ENCODE measurements at places on chromosomes 3 and 15.

DNA sequence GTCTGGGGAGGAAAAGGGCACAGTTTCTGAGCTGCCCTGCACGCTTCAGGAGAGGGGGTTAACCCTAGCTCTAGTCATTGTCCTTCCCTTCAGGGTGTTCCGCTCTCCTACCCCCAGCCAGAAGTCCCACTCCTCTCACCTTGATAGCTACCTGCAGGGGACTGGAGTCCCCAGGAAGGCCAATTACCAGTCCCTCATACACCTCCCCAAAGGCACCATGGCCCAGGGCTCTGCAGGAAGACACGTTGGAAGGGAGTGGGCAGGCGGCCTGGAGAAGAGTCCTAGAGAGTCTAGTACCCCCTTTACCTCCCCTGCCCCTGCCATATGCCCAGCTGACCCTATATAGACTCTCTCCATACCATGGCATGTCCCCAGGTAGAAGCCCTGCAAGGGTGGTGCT lies 7.9 kb downstream of the LTK start:
- no peak for DNase-seq

- no peak for DNase-seq
Measured at GRCh38 chr3:106088304-106088703, 219.5 kb upstream of the CBLB start.

DNA sequence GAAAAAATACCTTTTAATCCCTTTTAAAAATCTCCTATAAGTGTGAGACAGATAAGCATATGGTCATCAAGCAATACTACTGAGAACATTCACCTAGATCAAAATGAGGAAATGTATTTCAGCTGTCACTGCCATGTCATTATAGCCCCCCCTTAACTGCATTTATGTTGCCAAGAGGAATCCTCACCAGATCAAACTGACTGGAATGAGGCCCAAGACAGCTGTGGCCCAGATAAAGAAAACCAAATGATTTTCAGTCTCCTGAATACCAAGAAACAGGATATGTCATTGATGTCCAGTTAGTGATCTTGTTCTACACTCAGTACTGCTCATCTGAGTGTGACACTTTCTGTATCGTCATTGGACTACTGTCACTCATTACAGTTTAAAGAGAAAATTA lies 35.1 kb upstream of the CPB1 start:
- DNase-seq: no peak

DNA sequence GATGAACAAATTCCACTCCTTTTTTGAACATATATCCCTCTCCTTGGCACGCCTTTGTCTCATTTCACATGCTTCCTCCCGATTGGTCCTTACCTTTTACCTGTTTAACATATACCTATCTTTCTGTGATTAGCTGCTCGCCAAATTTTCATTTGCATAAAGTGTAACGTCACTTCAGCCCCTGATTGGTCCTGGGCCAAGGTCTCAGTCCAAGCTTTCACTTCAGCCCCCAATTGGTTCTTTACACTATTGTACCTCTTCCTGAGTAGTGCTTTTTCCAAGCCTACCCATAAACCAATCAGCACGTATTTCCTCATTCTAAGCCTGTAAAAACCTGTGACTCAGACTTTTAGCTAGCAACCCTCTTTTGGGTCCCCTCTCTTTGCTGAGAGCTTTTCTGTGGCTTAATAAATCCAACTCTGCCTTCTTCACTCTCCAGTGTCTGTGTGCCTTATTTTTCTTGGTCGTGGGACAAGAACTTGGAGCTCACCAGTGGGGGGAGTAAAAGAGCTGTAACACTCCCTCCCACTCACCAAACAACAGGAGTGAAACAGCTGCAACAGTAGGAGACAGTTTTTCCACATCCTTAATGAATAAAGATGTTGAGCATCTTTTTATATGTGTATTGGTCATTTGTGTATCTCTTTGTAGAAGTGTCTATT lies 584 bp upstream of the XCR1 start:
- no peak for DNase-seq

GRCh38 chr3:19046440-19046839 lies 101.9 kb upstream of the KCNH8 start:
- DNase-seq: no peak

- DNase-seq: no peak
Measured at GRCh38 chr15:88656760-88657221, 18.0 kb downstream of the ISG20 start.

DNA sequence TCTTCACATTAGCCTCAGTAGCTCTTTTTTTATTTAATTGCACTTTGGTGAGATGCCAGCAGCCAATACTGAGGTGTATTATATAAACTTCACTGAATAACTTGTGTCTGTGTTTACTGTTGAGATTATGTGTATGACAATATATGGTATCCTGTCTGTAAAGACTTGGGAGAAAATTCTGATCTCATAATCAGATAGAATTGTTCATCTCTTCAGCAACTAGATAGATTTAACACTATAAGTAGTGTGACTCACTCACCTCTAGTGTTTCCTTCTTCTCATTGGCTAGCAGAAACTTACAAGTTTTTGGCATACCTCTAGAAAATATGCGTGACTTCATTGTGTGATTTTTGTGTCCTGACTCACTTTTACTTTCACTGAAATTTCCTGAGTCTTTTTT lies 67.6 kb upstream of the TGFBR2 start:
- DNase-seq: no peak

DNA sequence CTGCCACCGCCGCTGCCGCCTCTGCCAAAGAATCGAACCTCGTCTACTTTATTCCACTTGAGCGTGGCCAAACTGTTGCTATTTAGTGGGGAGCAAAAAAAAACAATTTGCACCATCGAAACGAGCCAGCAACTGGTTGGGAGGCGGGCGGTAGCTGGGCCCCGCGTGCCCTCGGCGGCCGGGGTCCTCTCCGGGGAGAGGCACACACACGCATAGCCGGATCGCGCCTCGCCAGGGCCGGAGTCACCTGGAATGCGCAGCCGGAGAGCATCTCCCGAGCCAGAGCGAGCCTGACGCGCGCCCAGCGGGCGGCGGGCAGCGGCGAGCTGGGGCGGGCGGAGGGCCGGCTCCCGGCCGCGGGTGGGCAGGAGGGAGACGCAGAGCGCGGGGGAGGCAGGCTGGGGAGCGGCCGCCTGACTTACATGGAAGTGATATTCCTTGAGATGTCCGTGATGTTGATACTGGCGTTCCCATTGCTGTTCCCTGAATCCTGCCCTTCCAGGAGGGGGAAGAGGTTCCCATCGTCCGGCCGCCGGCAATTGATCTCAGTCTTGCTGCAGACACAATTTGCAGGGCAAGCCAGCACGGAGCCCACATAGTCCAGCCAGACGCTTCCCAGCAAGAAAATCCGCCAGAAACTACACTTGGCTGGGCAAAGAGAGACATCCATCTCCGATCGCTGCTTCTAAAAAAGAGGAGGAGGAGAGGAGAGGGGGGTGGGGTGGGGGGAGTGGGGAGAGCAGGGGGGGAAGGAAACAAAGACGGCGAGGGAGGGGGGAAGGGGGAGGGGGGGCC lies 858 bp downstream of the NTRK3 start:
- DNase-seq: no peak

- DNase-seq: no peak
Measured at GRCh38 chr3:37806505-37807200, 55.0 kb upstream of the CTDSPL start.

DNA sequence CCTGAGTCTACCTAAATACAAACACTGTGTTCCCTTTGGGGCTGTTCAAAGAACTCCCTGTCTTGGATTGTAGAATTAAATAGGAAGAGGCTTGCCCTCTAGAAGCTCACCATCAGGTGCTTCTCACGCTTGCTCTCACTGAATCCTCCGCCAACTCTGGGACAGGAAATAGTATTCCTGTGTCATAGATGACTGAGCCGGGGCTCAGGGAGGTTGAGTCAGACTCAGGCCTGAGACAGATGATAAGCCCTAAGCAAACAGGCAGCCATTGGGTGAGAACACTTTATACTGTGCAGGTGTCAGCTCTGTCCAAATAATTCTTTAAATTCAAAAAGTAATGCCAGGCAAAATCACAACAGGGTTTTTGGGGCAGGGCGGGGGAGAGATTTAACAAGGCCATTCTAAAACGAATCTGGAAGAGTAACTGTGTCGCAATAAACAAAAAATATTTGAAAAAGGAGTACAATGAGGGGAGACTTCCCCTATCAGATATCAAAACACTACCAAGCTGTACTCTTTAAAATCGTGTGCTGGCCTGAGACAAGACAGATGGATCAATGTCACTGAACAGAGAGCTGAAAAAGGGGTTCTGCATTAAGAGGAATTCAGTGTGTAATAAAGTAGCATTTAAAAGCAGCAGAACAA lies 59.0 kb downstream of the EPHB3 start:
- DNase-seq: no peak

DNA sequence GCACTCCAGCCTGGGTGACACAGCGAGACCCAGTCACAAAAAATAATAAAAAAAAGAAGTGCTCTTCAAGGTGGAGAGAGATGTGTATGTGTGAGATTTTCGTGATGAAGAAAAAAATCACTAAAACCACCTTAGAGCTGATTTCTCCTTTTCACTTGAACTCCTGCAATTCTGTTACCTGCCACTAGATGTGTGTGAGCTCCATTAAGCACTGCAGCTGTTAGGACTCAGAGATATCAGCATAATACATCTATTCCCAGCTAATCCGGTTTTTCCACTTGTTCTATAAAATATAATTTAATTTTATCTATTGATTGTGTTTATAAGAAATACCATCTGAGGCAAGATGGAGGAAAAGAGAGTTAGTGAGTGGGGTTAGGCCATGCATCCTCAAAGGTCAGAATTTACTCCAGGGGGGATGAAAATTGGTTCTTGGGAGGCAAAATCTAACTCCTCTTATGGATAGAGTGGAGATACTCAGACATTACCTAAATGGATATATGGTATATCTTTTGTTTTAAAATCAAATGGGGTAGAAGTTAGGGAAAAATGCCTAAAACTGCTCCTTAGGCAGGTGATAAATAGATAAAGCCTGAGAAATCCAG lies 152.7 kb downstream of the IL20RB start:
- no peak for DNase-seq

- no peak for DNase-seq
Measured at GRCh38 chr15:68551296-68551635, 27.5 kb upstream of the CORO2B start.

- no peak for DNase-seq
Measured at GRCh38 chr3:194485881-194486539, 792 bp downstream of the ATP13A3 start.

DNA sequence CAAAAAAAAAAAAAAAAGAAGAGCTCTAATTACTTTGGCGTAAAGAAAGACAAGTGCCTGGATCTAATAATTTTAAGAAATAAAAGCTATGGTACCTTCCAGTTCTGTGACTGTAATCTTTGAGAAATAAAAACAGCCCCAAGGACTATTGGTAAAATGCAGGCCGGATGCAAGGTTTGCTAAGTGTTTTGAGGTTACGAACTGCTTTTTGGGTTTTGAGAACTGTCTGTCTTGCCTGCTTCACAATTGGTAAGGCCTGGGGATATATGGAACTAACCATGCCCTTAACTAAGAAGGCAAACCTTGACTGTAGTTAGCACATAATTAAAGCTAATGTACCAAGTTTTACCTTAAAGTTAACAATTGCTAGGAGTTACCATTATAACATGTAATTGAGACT lies 388.4 kb upstream of the CBLB start:
- no peak for DNase-seq

DNA sequence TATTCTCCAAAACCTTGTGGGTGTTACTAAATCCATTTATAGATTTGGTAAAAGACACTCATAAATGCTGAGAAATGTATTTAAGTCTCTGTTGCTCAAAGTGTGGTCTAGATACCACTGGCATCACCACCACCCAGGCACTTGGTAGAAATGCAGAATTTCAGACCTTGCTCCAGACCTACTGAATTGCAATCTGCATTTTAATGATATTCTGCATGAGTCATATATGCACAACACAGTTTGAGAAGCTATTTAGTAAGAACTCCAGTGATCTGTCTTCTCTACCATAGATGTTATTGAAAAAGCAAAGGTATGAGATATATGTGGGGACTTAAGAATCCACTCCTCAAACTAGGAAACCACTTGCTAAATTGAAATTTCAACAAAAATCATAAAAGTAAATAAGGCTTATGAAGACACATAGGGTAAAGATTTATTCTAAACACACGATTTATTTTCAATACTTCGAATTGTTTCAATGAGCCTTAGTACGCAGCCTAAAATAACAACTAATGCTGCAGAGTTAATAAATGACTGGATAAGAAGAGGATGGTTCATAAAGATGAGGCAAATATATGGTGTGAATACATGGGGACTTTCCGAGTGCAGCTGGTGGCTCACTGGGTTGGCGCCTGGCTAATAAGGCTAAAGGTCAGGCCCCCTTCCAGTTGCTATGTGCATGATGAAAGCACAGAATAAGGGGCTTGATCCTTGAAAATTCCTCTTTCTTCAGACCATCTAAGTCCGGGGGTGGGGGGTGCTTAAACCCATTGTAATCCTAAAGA lies 813.3 kb downstream of the NR2F2 start:
- no peak for DNase-seq

DNA sequence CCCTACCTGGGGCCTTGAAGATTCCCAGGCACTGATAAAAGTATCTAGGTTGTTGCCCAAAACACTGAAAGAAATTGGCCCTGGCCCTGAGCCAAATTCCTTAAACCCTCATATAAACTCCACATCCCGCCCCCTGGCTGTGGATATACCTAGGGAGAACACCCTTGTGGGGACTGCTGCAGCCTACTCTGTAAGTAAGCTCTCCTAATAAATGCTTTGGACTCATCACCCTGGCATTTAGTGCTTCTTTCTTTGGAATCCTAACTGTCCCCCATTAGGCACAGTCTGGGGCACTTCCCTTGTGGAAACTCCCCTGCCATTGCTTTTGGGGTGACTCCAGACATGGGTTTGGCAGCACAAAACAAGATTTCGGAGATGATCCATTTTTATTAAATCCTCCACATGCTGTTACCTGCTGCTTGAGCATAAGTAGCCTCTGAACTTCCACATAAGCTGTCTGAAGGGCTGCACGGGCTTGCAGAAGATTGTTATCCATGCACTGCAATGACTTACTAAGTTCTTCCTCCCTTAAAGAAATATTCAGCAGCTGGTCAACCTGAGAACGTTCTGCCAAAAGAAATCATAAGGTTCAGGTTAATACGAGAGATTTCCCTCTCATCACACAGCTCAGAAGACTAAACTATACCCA lies 46.4 kb downstream of the ZNF106 start:
- DNase-seq: no peak

- no peak for DNase-seq
Measured at GRCh38 chr3:100354850-100355249, 20.3 kb downstream of the NIT2 start.

DNA sequence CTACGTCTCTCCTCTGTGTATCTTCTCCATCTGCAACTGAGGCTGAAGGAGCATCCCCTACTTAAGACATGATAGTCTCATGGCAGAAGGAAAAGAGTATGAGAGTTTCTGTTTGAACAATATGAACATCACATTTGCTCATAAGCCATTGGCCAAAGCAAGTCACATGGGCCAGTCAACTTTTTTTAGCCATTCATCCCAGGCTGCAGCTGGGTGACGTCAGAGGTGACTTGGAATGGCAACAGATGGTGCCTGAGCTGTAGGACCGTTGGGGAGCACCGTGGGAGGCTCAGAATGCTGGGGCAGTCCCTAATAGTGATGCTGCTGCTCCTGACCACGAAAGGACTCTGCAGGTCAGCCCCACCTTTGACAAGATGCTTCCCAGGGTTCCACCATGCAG lies 58.7 kb downstream of the CRTC3 start:
- DNase-seq: no peak

GRCh38 chr15:101232677-101233076 lies 19.2 kb downstream of the CHSY1 start:
- no peak for DNase-seq

GRCh38 chr3:167162083-167162482 lies 218.0 kb downstream of the ZBBX start:
- DNase-seq: no peak
